ENCODE measurements at places on chromosomes 12 and 14.

DNA sequence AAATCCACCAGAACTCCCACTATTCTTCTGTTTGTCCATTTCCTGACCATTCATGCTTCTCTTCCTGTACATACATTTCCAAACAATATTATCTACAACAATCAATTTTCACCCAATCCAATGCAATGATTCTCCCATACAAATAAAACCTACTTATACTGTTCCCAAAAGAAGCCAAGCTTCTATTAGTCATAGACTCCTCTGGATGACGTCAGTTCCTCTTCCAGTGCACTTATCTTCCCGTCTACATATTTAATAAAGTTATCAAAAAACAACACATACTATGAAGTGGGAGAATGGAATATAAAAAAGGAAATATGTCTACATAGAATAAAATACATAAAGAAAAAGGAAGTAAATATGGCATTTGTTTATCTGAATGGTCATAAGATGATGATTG lies 165.4 kb downstream of the FOXG1 start:
- DNase-seq = no peak

GRCh38 chr12:8658346-8658745 lies 4.3 kb downstream of the MFAP5 start:
- DNase-seq = no peak

DNA sequence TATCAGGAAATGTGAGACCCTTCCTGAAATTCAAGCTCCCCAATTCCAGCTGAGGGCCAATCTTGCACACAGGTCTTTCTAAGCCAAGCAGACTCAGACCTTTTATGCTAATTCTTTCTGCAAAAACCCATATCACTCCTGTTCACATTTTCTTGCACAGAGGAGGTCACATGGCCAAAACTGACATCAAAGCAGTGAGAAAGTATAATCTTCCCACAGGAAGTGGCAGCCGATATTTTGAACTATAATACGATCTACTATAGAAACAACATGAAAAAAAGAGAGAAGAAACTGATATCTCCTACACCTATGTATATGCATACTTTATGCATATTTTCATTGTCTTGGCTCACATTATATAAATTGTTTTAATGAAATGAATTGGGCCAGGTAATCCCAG lies 132.9 kb upstream of the SSTR1 start:
- no peak for DNase-seq

- no peak for DNase-seq
Measured at GRCh38 chr12:6038160-6038559, 86.3 kb downstream of the VWF start.

GRCh38 chr12:81797100-81797499 lies 38.0 kb upstream of the PPFIA2 start:
- DNase-seq = no peak

DNA sequence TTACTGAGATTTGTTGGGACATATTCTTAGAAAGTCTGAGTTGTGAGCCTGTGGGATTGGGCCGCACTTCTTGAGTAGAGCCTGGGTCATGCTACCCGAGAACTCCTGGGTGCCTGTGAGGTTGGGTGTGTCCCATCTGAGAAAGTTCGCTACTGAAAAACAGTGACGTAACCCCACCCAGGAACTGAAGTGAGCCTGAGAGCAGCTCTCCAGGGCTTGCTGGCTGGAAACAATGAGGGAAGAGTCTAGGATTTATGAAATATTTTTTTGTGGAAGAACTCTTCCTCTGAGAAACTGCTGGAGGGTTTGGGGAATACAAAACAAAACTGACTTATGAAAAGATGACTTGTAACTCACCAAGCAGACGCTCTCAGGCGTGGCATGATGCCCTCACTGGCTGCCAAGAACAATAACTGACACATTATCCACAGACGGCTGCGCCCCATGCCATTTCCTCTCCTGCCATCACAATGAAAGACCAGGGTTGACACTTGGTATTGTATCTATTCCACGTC lies 69.2 kb downstream of the RASSF3 start:
- DNase-seq = no peak

DNA sequence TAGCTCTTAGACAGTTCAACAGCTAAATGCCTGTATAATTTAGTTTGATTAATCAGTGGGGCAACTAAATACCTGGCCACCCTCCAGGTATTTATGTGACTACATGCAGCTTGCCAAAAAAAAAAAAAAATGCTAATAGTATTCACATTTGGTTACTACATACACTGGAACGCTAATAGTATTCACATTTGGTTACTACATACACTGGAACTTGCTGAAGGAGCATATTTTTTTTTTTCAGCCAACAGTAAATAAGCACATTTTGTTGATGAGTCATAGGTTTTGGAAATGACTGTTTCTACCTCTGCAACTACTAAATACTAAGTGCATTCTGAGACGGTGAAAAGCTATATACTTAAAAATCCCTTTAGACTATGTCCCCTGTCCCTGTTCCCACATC lies 1172.3 kb downstream of the LRFN5 start:
- no peak for DNase-seq

DNA sequence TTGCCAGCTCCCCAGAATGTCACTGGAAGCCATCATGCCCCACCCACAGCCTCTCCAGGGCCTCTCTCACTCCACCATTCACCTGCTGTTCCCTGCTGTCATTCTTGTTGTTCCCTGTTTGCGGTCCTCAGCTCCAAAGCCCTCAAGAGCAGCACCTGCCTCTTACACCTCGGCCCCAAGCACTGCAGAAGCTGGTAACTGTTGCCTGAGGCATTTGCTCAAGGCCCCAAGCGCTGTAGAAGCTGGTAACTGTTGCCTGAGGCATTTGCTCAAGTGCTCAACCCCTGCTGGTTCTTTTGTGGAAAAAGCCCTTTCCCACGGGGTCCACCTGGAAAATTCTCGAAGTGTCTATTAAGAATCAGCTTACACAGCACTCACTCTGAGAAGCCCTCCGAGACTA lies 78.0 kb downstream of the ARL6IP4 start:
- DNase-seq = no peak

DNA sequence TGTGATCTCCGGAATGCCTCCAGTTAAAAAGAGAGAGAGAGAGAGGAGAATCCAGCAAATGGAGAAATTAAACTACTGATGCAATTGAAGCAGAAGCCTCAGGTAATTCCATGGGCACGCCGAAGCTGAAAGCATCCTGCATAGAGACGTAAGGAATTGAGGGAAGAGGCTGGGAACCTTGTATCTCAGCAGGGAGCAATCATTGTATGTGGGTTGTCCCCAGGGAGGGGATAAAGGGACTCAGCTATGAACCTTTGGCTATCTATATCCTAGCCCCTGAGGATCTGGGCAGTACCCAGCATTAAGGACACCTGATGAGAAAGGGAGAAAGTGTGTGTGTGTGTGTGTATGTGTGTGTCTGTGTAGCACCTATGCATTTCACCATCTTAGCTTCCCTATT lies 95.8 kb upstream of the ATXN7L3B start:
- DNase-seq = no peak

GRCh38 chr12:88144037-88144436 lies 1.9 kb downstream of the TMTC3 start:
- no peak for DNase-seq

- peak; percentile 80 for DNase-seq
Measured at GRCh38 chr12:56635806-56636674, 5.9 kb upstream of the BAZ2A start.

GRCh38 chr14:75374911-75375310 lies 52.9 kb upstream of the JDP2 start:
- no peak for DNase-seq
